ENCODE measurements at places on chromosomes 12 and 14. TPM values are rescaled to one million over a fixed set of nuclear protein-coding genes. Genes with fewer than 3 reads are reported as not detected.

GUCY2C gene
- not detected for total RNA-seq

DPF3 gene
- 13.7 TPM for total RNA-seq

CELA1 gene
- total RNA-seq = not detected

CPM gene
- total RNA-seq = 29.8 TPM

SOX5 gene
- total RNA-seq = 16.4 TPM

CLEC4C gene
- total RNA-seq = not detected

LTB4R gene
- 1.0 TPM for total RNA-seq

C3AR1 gene
- 0.17 TPM for total RNA-seq

EFCAB11 gene
- 2.8 TPM for total RNA-seq

VRTN gene
- not detected for total RNA-seq

RAD51B gene
- total RNA-seq = 13.1 TPM

TAPBPL gene
- 6.2 TPM for total RNA-seq

AQP6 gene
- 0.17 TPM for total RNA-seq

SERPINA12 gene
- not detected for total RNA-seq

MYH6 gene
- not detected for total RNA-seq

TAS2R8 gene
- not detected for total RNA-seq

TMTC2 gene
- total RNA-seq = 9.0 TPM

ISM2 gene
- not detected for total RNA-seq

LIN52 gene
- 8.2 TPM for total RNA-seq

MSRB3 gene
- total RNA-seq = 31.3 TPM

STON2 gene
- 52.5 TPM for total RNA-seq

DIO3 gene
- total RNA-seq = 1.0 TPM

CRIP1 gene
- total RNA-seq = 3.0 TPM

FGD6 gene
- total RNA-seq = 5.6 TPM

LMO3 gene
- 0.50 TPM for total RNA-seq

CYP46A1 gene
- total RNA-seq = under 0.01 TPM

CD69 gene
- not detected for total RNA-seq

HOTAIR gene
- not detected for total RNA-seq

KLHDC2 gene
- 135 TPM for total RNA-seq

CFAP251 gene
- 7.9 TPM for total RNA-seq

ZC3H10 gene
- 5.6 TPM for total RNA-seq

LRTM2 gene
- not detected for total RNA-seq

GCH1 gene
- 1.5 TPM for total RNA-seq

ANKRD33 gene
- total RNA-seq = under 0.01 TPM

AKAP3 gene
- 1.5 TPM for total RNA-seq

LTBP2 gene
- total RNA-seq = 243 TPM

ASB2 gene
- total RNA-seq = 0.99 TPM

OR4E2 gene
- not detected for total RNA-seq

GIT2 gene
- 47.9 TPM for total RNA-seq

PLCZ1 gene
- not detected for total RNA-seq

C1QL4 gene
- total RNA-seq = 0.17 TPM

G2E3 gene
- 14.7 TPM for total RNA-seq

ESRRB gene
- total RNA-seq = not detected

NDUFB1 gene
- 310 TPM for total RNA-seq

ABCC9 gene
- 9.9 TPM for total RNA-seq

FAM90A1 gene
- total RNA-seq = 0.33 TPM

CDCA3 gene
- 1.5 TPM for total RNA-seq

GDF3 gene
- total RNA-seq = not detected
